Kidney epithelial cell (primary cell): ENCODE measurements at places on chromosomes 13 and 19.
A peak's percentile ranks its signal among the peaks of the same experiment; 100 is the strongest.

- DNase-seq: no peak
Observed at GRCh38 chr13:35814605-35815011, 316.6 kb downstream of the DCLK1 start.

GRCh38 chr13:49567491-49567890, 17.9 kb downstream of the RCBTB1 start:
- DNase-seq: no peak

- no peak for DNase-seq
Observed at GRCh38 chr19:9940778-9941177, 4.5 kb upstream of the OLFM2 start.

DNA sequence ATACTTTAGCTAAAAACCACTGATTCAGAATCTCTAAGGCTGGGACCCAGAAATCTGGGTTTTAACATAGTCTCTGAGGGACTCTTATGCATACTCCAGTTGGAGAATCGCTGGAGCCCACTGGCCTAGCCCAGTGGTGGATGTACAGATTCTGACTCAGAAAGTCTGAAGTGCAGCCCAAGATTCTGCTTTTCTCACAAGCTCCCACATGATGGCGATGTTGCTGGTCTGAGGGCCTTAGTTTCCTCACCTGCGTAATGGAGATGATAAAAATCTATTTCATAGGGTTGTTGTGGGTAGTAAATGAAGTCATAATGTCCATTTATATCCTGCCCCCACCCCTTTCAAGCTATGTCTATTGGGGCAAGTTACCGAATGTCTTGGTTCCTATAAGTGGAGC, 7.7 kb upstream of the CDADC1 start:
- no peak for DNase-seq

GRCh38 chr13:109516186-109516585, 270.2 kb downstream of the IRS2 start:
- no peak for DNase-seq

DNA sequence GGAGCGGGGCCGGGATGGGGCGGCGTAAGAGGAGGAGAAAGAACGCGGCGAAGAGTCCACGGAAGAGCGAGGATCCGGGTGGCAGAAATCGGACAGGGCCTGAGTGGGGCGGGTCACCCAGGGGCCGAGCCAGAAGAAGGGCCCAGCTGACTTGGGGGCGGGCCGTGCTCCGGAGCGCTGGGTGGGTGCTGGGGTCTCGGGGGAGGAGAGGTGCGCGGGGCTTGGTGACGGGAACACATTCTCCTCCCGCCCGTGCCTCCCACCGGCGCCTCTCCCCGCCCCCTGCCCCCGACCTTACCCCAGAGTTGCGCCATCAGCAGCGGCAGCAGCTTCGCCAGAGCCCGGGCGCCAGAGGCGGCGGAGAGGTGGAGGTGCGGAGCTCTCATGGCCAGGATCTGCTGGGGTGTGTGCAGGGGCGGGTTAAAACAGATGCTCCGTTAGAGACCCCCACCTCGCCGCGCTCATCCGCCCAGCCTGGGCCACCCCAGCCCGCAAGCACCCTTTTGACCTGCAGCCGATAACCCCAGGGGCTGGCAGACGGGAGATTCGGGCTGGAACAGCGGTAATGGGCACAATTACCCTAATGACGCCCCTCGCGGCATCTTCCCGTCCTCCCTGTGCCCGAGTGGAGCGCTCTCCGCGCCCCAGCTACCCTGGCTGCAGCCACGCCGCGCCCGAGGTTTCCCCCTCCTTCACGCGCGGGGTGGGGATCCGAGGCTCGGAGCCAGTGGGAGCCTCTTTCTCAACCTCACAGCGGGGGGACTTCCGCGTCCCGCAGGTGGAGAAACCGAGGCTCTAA, 565 bp downstream of the KLK10 start:
- DNase-seq: no peak

DNA sequence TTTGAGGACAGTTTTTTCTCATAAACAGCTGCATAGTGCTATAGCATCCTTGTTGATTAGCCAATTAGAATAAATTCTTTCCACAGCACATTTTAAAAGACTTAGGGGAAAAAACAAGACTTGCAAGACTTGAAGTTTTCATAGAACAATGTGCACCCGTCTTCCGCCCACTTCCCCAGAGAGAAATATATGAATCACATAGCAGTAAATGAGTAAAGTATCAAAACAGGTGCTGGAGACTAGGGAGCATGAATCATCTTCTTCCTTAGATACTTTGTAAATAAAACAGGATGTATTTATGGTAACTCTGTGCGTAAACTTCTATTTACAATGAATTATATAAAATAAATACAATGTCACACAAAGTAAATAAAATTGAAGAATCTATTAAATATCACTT, 75.1 kb downstream of the COL4A2 start:
- peak; percentile 79 for DNase-seq

DNA sequence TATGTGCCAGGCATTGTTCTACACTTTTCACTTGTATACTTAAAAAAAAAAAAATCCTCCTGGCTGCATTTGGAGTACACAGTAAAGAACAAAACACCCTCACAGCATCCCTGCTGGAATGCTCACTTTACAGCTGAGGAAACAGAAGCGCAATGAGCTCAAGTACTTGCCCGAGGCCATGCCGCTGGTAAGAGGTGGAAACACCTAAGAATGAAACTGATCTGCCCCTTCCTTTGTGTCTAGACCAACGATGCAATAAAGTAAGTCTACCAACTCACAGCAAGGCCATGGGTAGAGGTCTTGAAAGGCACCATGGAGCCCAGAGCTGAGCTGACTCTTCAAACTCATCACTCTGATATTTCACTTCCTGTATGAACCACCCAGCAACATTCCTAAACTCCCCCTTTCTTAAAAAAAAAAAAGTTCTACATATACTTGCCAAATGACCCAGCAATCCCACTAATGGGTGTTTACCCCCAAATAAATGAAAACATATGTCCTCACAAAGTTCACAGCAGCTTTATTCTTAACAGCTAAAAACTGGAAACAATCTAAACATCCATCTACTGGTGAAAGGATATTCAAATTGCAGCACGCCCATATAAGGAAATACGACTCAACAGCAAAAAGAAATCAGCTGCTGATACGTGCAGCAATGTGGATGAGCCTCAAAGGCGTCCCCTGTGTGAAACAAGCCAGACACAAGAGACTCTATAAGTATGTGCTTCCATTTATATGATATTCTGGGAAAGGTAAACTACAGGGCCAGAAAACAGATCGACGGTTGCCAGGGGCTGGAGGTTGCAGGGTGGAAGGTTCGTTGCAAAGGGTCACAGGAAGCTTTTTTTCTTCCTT, 236.6 kb upstream of the MAB21L1 start:
- DNase-seq: no peak

DNA sequence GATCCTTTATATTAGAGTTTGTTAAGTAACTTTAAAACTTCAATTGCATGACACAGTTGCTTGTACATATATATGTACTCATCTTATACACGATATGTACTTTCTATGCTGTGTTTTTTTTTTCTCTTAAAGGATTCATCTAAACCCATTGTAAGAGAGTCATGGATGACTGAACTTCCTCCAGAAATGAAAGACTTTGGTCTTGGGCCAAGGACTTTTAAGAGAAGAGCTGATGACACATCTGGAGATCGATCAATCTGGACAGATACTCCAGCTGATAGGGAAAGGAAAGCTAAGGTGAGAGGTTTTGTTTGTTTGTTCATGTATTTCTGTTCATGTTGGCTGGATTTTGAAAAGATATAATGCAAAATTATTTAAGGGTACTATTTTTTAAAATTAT, 26.0 kb downstream of the GPALPP1 start:
- DNase-seq: peak; percentile 9

DNA sequence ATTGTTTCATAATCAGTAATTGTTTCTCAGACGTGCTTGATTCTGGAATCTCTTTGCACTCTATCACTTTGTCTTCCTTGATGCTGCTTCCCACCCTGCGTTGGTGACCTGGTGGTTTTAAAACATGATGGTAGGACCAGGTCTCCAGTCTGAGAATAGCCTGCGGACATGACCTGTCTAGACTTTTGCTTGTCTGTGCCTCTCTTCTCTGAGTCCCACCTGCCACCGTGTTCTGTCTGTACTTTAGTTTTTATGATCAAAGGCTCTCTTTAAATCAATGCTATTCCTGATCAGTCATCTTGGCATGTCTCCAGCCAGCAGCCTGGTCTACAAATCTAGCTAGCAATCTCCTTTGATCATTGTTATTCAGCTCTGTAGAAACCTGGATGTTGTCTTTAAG, 933.9 kb downstream of the DIAPH3 start:
- DNase-seq: no peak

DNA sequence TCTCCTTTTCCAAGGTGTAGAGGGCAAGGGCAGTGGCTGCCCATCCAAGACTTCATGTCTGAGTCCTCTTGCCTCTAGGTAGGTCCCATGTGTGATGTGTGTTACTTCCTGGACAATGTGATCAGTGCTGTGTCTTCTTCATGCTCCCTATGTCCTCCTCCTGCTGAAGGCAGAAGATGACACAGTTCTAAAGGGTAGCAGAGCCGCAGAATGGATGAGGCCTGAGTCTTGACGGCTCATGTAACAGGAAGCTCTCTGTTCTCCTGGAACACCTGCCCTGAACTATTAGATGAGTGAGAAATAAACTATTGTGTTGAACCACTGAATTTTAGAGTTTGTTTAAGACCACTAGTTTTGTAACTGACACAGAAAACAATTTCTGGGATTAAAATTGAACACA, 165.9 kb downstream of the NDFIP2 start:
- no peak for DNase-seq

DNA sequence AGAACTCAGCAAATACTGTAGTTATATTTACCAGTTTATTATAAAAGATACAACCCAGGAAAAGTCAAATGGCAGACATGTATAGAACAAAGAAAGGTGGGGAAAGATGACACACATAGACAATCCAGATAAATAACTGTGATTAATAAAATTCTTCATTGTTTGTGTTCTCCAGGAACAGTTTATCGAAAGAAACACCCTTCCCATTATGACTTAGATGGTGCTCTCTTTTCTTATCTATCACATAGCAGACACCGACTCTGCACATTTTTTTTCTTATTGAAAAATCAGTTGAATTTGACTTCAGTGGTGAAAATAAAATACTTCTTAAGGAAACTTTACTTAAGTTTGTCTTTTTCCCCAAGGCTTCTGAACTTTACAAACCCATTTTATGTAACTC, 6.2 kb downstream of the ZNF708 start:
- DNase-seq: no peak

- DNase-seq: no peak
Observed at GRCh38 chr13:79502859-79503468, 22.0 kb downstream of the NDFIP2 start.

- DNase-seq: no peak
Observed at GRCh38 chr19:13089139-13089856, 13.4 kb downstream of the LYL1 start.

GRCh38 chr19:45263013-45263412, 11.9 kb downstream of the MARK4 start:
- DNase-seq: no peak

DNA sequence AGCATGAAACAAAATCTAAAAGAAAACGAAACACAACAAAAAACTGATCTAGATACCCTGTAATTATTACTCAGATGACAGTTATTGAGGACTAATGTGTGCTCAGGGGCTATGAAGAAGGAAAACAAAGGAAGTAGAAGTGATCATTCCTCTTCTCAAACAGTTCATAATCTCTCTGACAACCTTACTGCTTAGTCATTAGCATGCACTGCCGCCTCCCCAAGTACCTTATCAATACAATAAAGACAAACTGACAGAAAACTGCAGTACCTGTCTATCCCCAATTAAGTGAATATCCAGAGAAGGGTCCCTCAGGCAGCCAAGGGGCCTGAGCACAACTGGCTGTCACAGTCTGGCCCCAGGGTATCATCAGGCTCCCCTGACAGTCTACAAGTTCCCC, 22.0 kb upstream of the POU4F1 start:
- DNase-seq: no peak

DNA sequence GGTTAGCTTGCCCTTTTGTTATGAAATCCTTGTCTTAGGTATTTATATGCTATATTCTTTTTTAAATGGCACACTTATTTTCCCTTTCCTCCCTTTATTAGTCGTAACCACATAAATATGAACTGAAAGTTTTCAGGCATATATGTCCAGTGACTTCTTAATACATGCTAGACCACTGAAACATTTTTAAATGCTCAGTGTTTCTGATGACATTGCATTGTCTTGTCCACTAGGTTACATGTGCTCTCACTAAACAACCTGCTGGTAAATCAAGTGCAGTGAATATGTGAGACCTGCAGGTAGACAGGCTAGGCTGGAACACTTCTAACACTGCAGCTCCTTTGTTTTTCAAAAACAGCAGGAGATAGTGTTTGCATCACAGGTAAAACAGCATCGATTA, 332.6 kb upstream of the DACH1 start:
- no peak for DNase-seq

DNA sequence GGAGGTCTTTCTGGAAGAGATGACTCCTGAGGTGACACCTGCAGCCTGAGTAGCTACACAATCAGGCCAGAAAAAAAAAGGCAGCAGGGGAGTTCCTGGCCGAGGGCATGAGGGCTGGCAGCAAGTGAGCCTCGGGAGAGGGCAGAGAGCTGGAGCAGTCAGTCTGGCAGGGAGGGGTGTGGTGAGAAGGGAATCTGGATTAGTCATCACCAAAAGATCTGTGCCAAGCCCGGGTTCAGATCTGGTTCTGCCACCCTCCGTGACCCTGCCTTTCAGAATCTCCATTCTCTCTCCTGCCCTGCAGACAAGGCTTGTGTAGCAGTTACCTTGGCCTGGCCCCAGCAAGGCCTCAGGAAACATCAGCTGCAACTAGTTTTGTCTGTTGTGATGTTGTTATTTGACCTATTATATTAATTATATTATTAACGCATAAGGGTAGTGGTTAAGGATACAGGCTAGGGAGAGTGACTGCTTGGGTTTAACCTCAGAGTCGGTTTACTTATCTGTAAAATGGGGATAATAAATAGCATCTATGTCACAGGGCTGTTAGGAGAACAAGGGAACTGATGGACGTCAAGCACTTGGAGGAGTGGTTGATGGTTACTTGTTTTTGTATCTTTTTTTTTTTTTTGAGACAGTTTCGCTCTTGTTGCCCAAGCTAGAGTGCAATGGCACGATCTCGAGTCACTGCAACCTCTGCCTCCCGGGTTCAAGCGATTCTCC, 2.7 kb upstream of the CAPNS1 start:
- DNase-seq: no peak

- DNase-seq: no peak
Observed at GRCh38 chr19:36421749-36422481, 3.5 kb upstream of the ZFP82 start.

DNA sequence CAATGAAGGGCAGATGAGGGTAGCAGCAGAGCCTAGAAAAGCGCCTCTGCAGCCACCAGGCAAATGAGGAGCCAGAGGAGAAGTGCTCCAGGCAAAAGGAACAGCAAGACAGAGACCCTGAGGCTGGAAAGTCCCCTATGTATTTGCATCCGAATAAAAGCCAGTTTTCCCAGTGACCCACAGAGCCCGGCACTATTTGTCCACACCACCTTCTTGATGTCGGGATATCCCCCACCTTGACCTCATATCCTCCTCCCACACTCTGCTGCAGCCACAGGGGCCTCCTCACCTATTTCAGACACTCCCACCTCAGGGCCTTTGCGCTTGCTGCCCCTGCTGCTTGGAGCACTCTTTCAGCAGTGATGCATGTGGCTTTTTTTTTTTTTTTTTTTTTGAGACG, 6.6 kb downstream of the ATG4D start:
- no peak for DNase-seq

GRCh38 chr13:59422646-59423045, 741.1 kb downstream of the DIAPH3 start:
- no peak for DNase-seq

GRCh38 chr19:13420780-13421179, 85.5 kb downstream of the CACNA1A start:
- no peak for DNase-seq
